RPMI8226 (cell line): ENCODE measurements at places on chromosomes 4 and X.
A peak's percentile ranks its signal among the peaks of the same experiment; 100 is the strongest.

GRCh38 chrX:56733459-56734046 is 4.5 kb downstream of the NBDY start:
- peak; percentile 52 for DNase-seq

- DNase-seq: peak; percentile 6
Measured at GRCh38 chrX:7191681-7192110, 43.7 kb upstream of the PUDP start.

- DNase-seq: no peak
Measured at GRCh38 chr4:99179626-99180025, 35.5 kb upstream of the ADH4 start.

DNA sequence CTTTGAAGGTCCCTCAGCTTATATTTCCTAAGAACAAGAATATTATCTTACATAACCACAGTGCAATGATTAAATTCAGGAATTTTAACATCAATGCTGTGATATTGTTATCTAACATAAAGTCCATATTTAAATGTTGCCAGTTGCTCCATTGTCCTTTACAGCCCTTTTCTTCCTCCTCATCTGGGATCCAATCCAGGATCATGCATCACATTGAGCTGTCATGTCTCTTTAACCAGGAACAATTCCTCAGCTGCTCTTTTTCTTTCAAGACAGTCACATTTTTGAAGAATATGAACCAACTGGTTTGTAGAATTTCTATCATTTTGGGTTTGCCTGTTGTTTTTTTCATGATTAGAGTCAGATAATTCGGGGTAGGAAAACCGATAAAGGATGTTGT is 12.0 kb downstream of the TMSB4X start:
- no peak for DNase-seq

GRCh38 chrX:109281483-109282275 is 200.2 kb downstream of the GUCY2F start:
- DNase-seq: peak; percentile 3

- DNase-seq: peak; percentile 78
Measured at GRCh38 chr4:85826060-85826678, 351.2 kb downstream of the ARHGAP24 start.

GRCh38 chr4:56184214-56184613 is 203.1 kb downstream of the AASDH start:
- no peak for DNase-seq

DNA sequence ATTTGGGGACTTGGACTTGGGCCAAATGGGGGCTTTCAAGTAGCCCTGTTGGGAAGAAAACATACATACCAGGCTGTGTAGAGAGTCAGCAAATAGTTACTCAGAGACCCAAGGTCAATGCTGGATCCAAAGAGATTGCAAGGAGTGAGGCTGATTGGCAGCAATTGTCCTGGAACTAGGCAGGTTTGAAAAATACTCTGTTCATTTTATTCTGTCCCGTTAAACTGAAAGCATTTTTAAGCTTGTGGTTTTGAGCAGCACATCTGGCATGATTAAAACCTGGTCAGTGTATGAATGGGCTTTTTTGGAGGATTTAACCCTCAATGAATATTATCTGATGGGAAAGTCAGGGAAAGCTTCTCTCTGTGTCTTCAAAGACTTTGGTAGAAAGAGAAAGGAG is 294.3 kb upstream of the BOD1L1 start:
- no peak for DNase-seq

DNA sequence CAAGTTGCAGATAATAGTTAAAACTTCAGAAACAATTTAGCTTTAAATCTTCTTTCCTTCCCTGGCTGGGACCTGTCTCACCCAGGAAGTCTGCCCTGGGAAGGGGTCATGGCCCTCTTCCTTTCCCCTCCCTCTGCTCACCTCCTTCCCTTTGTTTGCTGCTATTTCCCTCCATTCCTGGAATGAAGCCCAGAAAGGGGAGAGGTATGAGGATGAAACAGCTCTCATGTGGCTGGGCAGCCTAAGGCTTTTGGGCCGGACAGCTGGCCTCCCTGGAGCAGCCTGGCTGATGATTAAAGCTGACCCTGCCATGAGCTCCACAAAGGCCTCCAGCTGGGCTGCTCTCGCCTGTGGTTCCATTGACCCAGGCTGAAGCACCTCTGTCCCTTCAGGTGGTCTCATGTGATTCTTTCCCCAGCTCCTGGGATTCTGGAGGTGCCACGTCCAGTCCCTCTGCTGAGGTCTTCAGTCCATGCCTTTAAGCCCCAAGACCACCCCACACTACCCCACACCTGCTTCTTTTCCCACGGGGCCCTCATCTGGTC is 202.1 kb downstream of the PTTG2 start:
- no peak for DNase-seq

DNA sequence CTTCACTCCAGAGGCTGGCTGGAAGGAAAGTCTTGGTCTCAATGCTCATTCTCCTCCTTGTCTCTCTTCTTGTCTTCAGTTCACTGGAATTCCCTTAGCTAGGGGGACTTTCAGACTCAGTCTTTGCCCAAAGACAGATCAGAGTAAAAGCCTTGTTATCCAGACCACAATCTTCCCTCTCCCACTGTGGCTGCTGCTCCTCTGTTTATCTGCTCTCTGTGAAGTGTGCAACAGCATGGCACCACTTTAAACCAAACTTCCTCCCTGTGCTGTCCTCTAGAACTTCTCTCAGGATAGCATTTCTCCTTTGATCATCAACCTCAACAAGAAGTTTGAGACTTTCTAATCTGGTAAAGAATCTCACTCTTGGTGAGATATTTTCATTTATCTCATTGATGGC is 530.1 kb upstream of the SLIT2 start:
- no peak for DNase-seq

DNA sequence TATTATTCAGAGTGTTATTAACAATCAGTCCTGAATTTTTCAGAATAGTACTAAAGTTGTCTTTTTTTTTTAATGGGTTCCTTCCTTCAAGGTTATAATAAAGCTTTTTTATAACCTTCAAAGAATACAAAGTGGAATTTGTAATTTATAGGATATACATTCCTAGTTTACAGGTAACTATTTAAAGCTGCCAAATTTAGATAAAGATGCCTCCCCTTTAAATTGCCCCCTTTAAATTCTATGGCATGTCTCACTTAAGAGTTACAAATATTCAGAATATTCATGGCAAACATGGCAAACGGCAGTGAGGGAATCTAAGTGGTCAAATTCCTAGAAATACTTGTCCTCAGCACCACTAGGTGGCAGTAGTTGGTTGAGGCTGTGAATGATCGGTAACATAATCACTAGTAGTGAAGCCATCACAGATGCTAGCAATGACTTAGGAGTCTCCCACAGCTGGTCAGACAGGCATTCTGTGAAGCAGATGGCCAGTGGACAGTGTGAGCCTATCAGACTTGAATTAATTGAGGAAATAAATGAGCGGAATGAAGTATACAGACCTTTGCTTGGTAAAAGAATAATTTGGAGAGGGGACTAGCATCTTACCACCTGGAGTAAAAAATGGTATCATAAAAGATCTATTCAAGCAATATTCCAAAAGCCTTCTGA is 86.4 kb downstream of the CBR4 start:
- peak; percentile 62 for DNase-seq

DNA sequence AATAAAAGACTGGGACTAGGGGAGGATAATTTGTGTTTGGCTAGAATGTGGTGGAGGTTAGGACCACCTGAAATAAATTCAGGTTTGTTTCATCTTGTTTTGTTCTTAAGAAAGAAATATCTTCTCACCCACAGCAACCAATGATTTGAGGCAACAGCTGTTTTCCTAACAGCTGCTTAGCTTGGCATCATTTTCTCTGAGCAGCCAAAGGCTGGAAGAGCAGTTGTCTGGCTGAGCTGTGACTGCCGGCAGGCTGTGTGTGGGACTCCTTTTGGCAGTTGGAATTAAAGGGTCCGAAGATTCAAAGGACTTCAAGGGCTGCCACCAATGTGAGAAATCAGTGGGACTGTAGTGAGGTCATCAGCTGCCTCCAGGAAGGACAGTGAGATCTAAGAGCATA is 5.0 kb downstream of the TRIM75 start:
- DNase-seq: no peak

DNA sequence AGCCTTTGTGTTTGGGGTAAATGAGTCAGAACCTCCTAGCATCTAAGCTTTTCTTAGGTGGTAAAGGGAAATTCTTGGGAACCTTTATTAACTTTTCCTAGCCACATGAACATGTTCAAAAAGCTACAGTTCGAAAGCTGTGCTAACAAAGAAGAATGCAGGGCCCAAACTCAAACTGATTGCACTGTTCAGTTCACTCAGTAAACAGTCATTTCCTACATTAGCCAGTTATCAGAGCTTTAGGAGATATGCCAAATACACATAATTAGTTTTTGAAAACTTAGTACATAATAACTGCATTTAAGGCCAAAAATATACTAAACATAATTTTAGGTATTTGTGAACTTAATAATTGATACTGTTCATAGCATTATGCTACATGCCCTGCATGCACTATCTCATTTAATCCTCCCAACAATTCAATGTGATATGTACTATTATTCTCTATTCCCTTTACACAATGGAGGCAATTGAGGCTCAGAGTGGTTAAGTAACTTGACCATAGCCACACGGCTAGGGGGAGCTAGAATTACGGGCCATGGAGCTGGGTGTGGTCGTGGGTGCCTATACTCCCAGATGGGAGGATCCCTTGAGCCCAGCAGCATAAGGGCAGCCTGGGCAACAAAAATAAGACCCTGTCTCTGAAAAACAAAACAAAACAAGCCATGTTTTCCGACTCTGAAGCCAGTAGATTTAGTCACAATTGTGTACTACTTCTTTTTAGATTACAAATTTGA is 43.9 kb upstream of the PDGFRA start:
- no peak for DNase-seq

- no peak for DNase-seq
Measured at GRCh38 chr4:130722361-130722760, 1626.4 kb downstream of the C4orf33 start.

DNA sequence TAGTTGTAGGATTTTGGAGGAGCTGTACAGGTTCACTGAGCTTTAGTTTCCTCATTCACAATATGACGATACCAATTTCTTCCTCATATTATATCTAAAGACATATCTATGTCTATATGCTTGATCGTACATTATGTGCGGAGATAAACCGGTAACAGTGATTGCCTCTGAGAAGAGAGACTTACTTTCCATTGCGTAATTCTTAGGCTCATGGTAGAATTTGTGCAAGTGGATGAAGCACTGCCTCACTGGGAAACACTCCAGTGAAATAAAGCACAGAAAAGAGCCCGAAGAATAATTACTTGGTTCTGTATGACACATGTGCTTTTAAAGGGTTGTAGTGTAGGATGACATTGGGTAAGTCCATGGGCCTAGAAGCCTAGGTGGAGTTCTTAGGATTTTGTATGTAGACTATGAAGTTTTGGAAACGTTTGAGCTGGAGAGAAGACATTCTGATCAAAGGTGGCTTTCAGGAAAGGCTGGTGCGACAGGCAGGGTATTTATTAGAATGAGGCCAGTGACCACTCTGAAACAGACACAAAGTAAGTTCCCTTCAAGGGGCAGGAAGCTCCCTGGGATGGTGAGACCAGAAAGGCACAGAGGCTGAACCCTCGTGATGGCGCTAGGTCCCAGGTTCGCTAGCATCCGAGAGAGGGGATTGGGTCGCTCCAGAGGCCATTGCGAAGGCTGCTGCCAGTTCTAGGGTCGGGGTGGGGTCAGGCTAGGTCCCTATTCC is 649 bp upstream of the VBP1 start:
- peak; percentile 3 for DNase-seq

DNA sequence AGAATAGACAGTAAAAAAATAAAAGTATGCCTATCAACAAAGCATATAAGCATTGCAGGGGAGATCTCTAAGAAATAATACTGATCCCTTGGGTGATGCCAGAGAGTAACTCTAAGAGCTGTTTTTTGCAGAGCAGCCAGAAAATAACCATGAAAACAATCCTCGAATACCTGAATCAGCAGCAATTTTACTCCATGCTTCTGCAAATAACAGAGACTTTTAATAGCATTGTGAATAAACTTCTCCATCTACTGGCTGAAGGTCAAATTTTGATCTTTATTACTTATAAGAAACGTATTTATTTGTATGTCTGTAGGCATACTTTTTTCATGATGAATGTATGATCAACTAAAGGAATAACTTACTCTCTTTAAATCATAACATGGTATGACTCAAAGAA is 334.5 kb downstream of the GALNTL6 start:
- peak; percentile 15 for DNase-seq

DNA sequence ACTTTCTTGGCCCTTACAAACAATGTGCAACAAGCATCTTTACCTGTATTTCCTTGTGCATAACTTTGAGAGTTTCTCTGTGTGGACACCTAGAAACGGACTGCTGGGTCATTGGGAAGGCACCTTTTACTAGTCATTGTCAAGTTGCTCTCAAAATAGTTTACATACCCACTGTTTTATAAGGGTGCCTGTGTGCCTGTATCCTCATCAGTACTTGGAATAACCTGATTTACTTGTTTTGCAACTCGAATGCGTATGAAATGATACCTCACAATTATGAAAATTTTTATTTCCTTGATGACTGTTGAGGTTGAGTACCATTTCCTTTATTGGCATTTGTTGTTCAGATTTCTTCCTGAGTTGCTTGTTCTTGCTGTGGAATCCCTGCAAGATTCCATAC is 150.8 kb downstream of the STIM2 start:
- DNase-seq: no peak

- DNase-seq: peak; percentile 5
Measured at GRCh38 chrX:130378024-130378669, 7.3 kb downstream of the GPR119 start.

DNA sequence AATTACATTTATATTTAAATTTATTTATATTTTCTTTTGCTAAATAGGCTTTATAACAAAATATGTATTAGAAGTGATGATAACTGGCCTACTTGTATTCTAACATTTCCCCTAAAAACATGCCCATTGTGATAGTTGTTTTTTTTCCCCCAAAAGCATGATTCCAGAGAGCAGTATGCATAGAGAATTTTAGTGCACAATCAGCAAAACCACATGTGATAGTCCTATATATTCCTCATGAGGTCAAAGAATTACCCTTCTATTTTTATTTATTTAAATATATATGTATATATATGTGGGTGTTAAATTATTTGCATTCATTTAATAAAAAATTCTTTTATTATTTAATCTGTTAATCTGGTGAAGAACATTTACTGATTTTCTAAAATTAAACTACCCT is 78.2 kb upstream of the TLL1 start:
- no peak for DNase-seq

GRCh38 chr4:148574911-148575310 is 132.7 kb upstream of the NR3C2 start:
- DNase-seq: no peak

GRCh38 chr4:108072300-108072699 is 82.6 kb downstream of the HADH start:
- DNase-seq: no peak

- DNase-seq: no peak
Measured at GRCh38 chr4:41722181-41722580, 26.3 kb downstream of the PHOX2B start.

GRCh38 chrX:132612821-132613564 is 124.2 kb upstream of the MBNL3 start:
- DNase-seq: peak; percentile 60

DNA sequence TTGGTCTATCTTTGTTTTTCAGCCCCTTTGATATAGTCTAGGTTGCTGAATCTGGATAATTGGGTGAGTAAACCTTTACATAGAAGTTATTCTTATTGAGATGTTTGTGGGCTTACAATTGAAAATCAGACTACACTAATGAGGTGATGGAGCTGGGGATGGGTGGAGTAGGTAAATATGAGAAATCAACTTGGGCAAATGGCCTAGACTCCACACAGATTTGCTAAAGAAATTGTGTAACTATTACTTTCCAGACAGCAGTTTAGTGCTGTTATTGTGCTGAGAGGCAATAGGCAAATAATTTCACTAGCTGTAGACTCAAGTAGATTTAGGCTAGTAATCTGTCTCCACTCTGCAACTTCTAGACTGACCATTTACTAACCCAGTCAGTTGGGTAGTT is 8.2 kb downstream of the DIAPH2 start:
- DNase-seq: no peak
